ENCODE measurements at places on chromosomes 6 and 20. TPM values are rescaled to one million over a fixed set of nuclear protein-coding genes. Genes with fewer than 3 reads are reported as not detected.

Gene CCDC170
- total RNA-seq = 3.5 TPM

Gene RSPH9
- not detected for total RNA-seq

DNA sequence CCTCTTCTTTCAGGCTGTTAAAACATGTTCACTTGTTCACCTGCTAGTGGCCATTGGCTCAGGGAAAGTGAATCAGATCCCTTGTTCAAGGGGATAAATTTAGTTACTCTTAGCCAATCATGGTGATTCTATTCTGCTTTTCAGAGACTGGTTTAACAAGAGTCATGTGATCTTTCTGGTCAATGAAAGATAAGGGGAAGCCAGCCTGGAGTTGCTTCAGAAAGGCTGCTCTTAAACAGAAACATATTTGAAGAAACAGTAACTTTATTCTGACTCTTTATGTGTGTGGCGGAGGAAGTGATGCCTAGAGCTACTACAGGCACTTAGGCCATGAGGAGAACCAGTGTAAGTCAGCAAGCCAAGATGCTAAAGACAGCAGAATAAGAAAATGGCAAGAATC, 28.1 kb upstream of the AHI1 start:
- no peaks in the 10 kb centered on the region for H3K36me3 ChIP-seq
- H3K4me1 ChIP-seq = no peaks in the 10 kb centered on the region
- no peaks in the 10 kb centered on the region for H3K27me3 ChIP-seq
- H3K4me3 ChIP-seq = no peak overlapping the region
- H3K27ac ChIP-seq = no peak overlapping the region
- DNase-seq = no peak

- no peaks in the 10 kb centered on the region for H3K27me3 ChIP-seq
- no peak overlapping the region for H3K4me3 ChIP-seq
- H3K4me1 ChIP-seq = no peaks in the 10 kb centered on the region
- no peaks in the 10 kb centered on the region for H3K36me3 ChIP-seq
- H3K27ac ChIP-seq = no peak overlapping the region
Observed at GRCh38 chr20:62050166-62051120, 15.2 kb downstream of the TAF4 start.

DNA sequence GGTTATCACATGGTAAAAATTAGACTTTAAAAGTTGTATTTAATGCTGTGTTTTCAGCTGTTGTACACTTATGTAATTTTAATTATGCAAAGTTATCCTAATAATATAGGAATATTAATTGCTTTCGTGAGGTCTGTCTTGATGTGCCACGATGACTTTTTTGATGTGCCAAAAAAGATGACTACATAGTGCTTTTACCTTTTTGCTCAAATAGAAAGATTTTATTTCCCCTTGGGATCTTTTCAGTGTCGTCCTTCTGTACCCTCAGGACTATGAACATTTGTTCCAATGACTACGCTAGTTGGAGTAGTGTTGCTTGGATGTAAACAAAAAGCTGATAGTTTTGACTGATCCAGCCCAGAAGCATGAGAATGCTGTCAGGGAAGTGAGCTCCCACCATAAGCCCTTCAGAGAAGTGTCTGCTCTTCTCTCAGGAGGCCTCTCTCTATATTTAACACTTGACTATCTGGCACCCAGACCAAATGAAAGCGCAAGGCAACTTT, 1.2 kb upstream of the CD164 start:
- H3K4me1 ChIP-seq = peaks cover 7% of the 10 kb centered on the region
- H3K27me3 ChIP-seq = no peaks in the 10 kb centered on the region
- H3K36me3 ChIP-seq = no peaks in the 10 kb centered on the region

Measured in breast epithelium (tissue), 4 donors.